ENCODE measurements at places on chromosomes 6 and 20.
A peak's percentile ranks its signal among the peaks of the same experiment; 100 is the strongest.

DNA sequence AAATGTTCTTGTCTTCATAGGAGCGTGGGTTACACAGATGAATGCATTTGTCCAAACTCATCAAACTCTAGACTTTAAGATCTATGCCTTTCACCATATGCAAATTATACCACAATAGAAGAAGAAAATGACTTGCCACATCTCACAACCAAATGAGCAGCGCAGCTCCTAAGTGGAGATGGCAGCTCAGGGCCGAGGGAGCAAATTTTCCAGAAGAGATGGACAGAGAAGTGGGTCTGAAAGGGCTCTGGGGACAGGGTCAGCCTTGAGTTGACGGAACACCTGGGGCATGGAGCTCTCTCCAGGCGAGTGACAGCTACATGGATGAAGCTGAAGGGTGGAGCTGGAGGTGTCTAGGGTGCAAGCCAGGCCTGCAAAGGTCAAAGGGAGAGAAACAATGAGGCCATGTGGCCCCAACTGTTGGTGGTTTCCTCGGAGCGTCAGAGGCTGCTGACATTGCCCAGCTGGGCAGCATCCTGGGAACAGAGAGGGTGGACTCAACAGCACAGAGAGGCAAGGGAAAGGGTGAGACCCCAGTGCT lies 228.3 kb downstream of the NRN1 start:
- no peak for DNase-seq

DNA sequence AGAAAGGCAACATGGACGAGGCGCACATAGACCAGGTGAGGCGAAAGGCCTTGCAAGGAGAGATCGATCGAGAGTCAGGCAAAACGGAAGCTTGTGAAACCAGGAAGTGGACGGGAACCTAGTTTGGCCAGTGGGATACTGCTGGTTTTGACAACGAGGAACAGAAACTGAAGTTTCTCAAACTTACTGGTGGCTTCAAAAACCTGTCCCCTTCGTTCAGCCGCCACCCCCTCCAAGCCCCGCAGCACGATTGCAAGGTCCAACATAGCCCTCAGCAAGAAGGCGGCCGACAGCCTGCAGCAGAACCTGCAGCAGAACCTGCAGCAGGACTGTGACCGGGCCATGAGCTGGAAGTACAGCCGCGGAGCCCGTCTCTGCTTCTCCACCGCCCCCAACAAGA lies 238.0 kb downstream of the KHDC1L start:
- DNase-seq: no peak

DNA sequence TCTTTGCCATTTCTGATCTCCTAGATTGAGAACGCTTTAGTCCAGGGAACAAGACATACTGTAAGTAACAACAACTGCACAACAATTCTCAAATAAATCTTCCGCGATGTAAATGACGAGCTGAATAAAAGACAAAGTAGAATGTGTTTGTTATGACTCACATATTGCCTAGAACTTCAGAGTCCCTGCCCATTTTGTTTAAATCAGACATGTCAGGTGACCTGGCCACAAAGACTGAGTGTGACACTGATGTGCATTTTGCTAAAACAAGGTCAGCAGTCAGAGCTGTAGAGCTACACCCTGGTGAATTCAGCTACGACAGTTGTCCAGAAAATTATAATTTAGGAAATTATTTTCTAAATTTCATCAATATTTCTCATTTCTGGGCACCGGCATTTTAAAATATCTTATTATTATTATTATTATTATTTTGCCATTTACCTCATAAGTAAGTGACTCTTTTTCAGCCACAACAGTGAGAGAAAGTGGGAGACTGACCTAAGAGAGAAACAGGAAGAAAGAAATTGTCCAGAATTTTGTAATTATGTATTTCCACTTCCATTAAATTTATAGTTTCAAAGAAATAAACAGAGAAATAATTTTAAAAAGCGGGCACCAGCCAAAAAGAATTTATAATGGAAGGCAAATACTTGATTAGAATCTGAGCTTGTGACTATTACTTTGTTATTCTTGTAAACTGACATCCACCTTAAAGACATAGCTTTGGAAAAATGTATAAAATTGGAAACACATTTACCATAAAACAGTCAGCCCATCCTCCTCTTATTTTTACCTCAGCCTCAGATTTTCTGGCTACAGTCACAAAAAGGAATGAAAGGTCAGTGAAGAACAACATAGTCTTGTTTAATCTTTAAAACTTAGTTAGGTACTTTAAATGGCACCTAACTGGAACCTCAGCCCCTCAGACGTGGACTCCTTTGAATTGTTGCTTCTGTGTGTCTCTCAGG lies 157.0 kb upstream of the CITED2 start:
- peak; percentile 54 for DNase-seq

DNA sequence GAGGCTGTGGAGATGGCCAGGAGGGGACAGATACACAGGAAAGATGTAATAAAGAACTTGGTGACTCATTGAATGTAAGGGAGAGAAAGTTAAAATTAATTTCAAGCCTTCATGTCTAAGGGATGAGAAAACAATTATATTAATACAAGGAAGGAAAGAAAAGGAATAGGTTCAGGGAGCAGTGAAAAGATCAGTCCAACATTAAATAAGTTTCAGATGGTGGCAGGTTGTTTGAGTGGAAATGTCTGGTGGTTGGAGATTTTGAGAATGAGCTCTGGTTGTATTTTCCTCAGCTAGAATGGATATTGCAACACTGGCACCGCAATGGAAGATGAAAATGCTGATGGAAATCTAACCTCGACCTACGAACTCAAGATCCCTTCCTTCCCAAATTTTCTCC lies 304.3 kb downstream of the COL12A1 start:
- no peak for DNase-seq

DNA sequence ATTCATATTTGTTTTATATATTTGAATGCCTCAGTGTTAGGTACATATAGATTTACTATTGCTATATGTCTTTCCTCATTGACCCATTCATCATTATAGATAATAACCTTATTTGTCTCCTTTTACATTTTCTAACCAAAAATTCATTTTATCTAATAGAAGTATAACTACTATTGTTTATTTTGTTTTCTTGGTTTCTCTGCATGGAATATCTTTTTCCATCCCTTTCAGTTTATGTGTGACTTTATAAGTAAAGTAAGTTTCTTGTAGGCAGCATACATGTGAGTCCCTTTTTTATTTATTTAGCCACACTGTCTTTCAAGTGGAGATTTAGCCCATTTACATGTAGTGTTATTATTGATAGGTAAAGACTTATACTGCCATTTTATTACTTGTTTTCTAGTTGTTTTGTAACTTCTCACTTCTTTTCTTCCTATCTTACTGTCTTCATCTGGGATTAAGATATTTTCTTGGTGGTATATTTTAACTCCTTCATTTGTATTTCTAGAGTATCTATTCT lies 572.0 kb upstream of the MAN1A1 start:
- no peak for DNase-seq

GRCh38 chr6:95670011-95670463 lies 92.7 kb downstream of the MANEA start:
- DNase-seq: no peak

DNA sequence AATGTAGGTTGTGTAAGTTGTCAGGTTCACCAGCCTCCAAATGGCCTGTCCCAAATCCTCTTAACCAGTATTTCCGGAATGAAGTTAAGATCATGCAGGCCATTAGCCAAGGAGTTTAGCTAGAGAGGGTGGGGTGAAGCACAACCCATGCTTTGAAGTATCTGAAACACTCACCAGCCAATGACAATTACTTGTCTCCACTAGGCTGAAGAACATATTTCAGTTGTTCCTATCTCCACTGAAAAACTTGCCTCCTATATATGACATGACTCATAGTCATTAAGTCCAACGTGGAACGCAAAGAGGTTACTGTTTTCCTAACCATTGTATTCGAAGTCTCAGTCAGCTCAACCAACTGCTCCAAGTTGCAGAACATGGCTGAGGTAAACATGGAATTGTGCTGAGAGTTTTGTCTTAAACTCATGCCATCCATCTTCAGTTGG lies 37.4 kb upstream of the TNFAIP3 start:
- no peak for DNase-seq

DNA sequence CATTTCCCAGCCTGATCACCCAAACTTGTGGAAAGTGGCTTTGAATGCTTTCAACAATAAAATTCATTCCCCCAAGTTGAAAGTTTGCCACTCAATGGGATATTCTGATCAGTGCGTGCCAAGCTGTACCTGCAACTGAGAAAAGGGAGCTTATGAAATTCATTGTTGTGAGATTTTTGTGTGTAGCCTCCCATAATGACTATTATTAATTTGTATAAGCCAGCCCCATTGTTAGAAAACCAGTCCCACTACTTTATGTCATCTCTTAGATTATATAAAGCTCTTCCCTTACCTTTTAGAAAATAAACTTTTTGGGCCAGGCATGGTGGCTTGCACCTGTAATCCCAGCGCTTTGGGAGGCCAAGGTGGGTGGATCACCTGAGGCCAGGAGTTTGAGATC lies 15.9 kb downstream of the IL20RA start:
- DNase-seq: no peak

GRCh38 chr6:44676826-44677433 lies 289.4 kb downstream of the CDC5L start:
- no peak for DNase-seq

GRCh38 chr6:170597278-170597677 lies 12.8 kb upstream of the PDCD2 start:
- DNase-seq: no peak

- DNase-seq: no peak
Measured at GRCh38 chr6:133247581-133247980, 6.4 kb downstream of the EYA4 start.

- DNase-seq: peak; percentile 43
Measured at GRCh38 chr6:70474751-70475150, 61.4 kb downstream of the FAM135A start.
